Activated T-cell treated with anti-CD3 and anti-CD28 coated beads, Interleukin-2, amount 50 U/mL, for 4 hours (primary cell): ENCODE measurements at places on chromosomes 16 and 17. TPM values are rescaled to one million over a fixed set of nuclear protein-coding genes. Genes with fewer than 3 reads are reported as not detected.

ZDHHC1 gene
- 0.99 TPM for total RNA-seq

ASGR2 gene
- not detected for total RNA-seq

MYH2 gene
- not detected for total RNA-seq

- peak; percentile 45 for DNase-seq
These were observed 586 bp downstream of the UBALD2 start for GRCh38 chr17:76265624-76266243.

DNA sequence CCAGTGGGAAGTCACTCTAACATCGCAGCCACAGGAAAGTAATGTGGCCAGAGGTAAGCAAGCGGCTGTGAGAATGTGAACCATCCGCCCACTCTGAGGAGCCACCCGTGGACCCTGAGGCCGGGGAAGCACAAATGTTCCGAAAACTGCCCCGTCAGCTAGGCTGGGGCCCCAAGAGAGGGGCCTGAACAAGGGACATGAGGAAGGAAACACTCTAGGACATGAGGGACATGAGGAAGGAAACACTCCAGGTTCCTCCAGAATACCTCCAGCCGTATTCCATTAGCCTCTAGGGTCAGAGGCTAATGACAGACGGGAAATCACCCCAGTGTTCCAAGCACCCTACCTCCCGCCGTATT, 317 bp downstream of the TEFM start:
- DNase-seq: no peak

DNA sequence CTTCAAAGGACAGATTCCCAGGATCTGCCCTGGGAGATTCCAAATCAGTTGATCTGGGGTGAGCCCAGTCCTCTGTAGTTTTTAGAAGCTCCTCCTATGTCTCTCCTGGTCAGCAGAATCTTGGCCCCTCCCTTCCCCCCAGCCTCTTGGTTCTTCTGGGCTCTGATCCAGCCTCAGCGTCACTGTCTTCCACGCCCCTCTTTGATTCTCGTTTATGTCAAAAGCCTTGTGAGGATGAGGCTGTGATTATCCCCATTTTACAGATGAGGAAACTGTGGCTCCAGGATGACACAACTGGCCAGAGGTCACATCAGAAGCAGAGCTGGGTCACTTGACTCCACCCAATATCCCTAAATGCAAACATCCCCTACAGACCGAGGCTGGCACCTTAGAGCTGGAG, 840 bp upstream of the CDH5 start:
- DNase-seq: no peak

- peak; percentile 48 for DNase-seq
These were observed 748 bp upstream of the CMTM3 start for GRCh38 chr16:66603537-66604375.

GRCh38 chr16:81638286-81638945, 140.7 kb upstream of the PLCG2 start:
- DNase-seq: no peak

TMEM235 gene
- total RNA-seq: not detected

- DNase-seq: no peak
These were observed 143.0 kb downstream of the FTO start for GRCh38 chr16:53846971-53847370.

- no peak for DNase-seq
These were observed 11.1 kb upstream of the ALDOA start for GRCh38 chr16:30054451-30054850.

CTRB1 gene
- 5.5 TPM for total RNA-seq

GRCh38 chr17:18247613-18248001, 10.9 kb downstream of the FLII start:
- no peak for DNase-seq

GRCh38 chr16:85308611-85309540, 196.6 kb upstream of the CIBAR2 start:
- DNase-seq: no peak

DNAH17 gene
- 0.08 TPM for total RNA-seq

- DNase-seq: no peak
These were observed 15.6 kb downstream of the MOSMO start for GRCh38 chr16:22023505-22023904.

SMTNL2 gene
- total RNA-seq: not detected

DNA sequence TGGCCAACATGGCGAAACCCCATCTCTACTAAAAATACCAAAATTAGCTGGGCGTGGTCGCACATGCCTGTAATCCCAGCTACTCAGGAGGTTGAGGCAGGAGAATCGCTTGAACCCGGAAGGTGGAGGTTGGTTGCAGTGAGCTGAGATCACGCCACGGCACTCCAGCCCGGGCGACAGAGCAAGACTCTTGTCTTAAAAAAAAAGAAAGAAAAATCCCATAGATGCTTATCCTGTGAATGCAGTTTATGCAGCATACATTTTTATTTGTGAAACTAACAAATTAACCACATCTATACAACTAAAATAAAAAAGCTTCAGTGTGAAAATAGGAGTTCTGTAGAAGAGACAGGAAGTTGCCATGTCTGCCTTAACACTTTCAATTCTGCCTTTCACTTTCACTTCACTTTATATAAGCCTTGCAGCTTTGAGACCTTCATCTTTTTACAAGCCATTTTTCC, 7.1 kb downstream of the IGSF6 start:
- peak; percentile 18 for DNase-seq

KCNG4 gene
- total RNA-seq: not detected

MYL4 gene
- not detected for total RNA-seq

- DNase-seq: no peak
These were observed 50.1 kb downstream of the LMF1 start for GRCh38 chr16:920717-921116.

AGRP gene
- total RNA-seq: not detected

- DNase-seq: no peak
These were observed 9.8 kb upstream of the KIF19 start for GRCh38 chr17:74316220-74316619.

TP53TG3B gene
- total RNA-seq: not detected

GRCh38 chr17:30232015-30232823, 3.3 kb downstream of the SLC6A4 start:
- DNase-seq: no peak

DNA sequence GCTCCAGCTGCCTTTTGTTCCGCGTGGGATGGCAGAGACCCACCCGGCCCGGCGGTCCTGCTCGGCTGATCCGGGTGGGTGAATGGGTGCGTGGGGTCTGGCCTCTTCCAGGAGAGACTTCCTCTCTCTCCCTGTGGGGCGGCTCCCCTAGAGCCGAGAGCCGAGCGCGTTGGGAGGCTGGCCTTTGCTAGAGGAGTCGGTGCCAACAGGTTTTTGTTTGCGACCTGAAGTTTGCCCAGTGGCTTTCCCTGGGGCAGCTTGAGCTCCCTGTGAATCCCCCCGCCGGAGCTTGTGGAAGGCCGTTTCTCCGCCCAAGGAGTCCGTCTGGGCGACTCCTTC, 970 bp downstream of the EPN2 start:
- peak; percentile 4 for DNase-seq

- DNase-seq: no peak
These were observed 583.6 kb upstream of the CDH5 start for GRCh38 chr16:65782611-65783600.

DNA sequence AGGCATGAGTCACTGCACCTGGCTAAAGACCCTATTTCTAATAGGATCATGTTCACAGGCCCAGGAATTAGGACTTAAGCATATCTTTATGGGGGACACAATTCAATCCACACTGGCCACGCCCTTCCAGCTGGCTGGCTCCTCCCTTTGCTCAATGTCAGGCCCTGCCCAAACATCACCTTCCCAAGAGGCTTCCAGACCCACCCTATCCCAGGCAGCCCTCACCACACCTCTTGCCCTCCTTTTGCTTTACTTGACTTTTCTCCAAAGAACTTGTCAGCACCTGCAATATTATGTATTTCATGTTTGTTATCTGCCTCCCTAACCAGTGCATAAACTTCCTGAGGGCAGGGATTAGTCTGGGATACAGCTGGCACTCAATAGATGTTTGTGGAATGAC, 109.6 kb upstream of the CDH5 start:
- DNase-seq: no peak

CYGB gene
- not detected for total RNA-seq

- DNase-seq: no peak
These were observed 41.7 kb downstream of the ESRP2 start for GRCh38 chr16:68194251-68194650.

CIBAR2 gene
- total RNA-seq: not detected

DNA sequence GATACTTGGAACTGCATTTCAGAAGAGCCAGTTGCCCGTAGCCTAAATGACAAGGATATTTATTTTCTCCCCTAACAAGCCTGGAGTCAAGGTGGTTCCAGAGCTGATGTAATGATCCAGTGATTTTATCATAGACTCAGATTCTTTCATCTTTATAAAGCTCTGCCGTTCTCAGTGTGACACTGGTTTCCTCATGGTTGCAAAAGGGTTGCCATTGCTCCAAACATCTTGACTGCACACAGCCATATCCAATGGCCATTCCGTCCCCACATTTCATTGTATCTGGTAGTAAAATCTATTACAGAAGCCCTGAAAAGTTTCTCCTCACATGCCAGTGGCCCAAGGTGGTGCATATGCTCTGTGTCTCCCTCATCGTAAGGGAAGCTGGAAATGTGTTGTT, 63.1 kb upstream of the SDK2 start:
- no peak for DNase-seq

- DNase-seq: no peak
These were observed 9.5 kb downstream of the USP22 start for GRCh38 chr17:21033350-21033749.

- DNase-seq: no peak
These were observed 107.9 kb downstream of the AIPL1 start for GRCh38 chr17:6327007-6327406.

GRCh38 chr16:2785101-2785991, 2.0 kb downstream of the PRSS33 start:
- peak; percentile 30 for DNase-seq

DNA sequence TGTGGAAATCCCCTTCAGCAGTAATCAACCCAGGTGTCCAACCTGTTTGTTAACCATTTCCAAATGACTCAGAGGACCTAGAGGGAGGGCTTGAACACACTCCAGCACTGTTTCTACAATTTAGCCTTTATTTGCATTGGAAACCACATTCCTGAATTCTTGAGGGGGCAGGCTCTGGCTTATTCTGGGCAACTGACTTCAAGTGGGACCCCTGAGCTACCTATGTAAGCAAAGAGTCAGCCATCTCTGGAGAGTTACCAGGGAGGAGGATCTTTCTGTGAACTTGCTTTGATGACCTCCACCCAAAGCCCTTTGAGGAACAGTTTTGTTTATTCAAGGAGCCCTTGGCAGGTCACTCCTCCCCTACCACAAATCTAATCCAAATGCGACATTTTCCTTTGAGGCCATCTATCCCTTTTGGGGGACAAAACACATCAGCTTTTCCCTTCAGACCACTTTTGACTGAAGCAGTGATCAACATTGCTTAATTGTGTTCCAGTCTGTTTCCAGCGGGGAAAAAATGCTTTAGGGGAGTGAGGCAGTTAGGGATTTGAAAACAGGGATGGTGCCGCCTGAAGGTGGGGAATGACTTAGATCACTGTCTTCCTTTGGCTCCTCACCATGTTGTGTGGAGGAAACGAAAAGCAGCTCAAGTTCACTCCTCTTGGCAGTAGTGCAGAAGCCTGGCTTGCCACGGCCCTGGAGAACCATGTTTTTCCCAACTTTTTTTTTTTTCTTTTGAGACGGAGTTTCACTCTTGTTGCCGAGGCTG, 46.2 kb downstream of the TUBD1 start:
- DNase-seq: no peak

RASL10B gene
- total RNA-seq: 2.6 TPM
